PC-9 (cell line): ENCODE measurements at places on chromosomes 13 and 19.

DNA sequence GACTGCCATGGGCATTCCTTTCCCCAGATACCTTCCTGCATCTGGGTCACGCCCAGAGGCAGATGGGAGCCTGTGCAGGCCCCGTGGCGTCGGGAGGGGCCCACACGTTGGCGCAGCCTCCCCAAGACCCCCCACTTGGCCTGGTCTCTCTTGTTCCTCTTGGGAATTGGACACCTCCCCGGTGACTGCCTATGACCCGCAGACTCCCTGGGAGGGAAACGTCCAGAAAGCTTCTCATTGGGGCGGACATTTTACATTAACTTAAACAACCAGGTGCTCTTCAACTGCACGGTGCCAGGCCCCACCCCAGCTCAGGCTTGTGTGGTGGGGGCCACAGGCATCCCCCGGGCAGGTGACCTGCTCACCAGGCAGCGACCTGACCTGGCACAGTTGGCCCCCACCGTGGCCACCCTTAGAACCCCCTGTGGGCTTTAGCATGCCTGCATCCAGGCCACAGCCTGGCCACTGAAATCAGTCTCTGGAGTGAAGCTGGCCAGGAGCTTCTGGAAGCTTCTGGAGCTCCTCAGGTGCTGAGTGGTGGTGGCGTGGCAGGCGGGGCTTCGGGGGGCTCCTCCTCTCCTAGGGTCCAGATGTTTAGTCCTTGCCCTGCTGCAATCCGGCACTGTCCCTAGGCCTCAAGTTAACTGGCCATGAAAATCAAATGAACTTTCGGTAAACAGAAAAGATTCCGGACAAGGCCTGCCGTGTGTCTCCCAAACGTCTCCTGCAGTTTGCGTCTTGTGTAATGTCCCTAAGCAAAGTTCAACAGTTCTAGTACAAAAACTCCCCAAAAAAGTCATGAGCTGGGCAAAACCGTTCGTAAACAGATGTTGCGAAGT is 8.5 kb upstream of the PROZ start:
- no peak for DNase-seq

- DNase-seq = peak; percentile 98
Observed at GRCh38 chr13:79936368-79937136, 404.4 kb downstream of the SPRY2 start.

GRCh38 chr13:45021250-45021649 is 31.9 kb downstream of the GPALPP1 start:
- DNase-seq = no peak

- DNase-seq = no peak
Observed at GRCh38 chr13:72521940-72522661, 205.3 kb downstream of the MZT1 start.

GRCh38 chr19:8731428-8732169 is 10.2 kb downstream of the OR2Z1 start:
- DNase-seq = peak; percentile 8

- DNase-seq = no peak
Observed at GRCh38 chr13:91302111-91302510, 45.4 kb upstream of the MIR17HG start.

- DNase-seq = no peak
Observed at GRCh38 chr19:49858088-49858985, 7.4 kb downstream of the PTOV1 start.

GRCh38 chr13:81874681-81875661 is 1534.0 kb upstream of the SPRY2 start:
- no peak for DNase-seq

DNA sequence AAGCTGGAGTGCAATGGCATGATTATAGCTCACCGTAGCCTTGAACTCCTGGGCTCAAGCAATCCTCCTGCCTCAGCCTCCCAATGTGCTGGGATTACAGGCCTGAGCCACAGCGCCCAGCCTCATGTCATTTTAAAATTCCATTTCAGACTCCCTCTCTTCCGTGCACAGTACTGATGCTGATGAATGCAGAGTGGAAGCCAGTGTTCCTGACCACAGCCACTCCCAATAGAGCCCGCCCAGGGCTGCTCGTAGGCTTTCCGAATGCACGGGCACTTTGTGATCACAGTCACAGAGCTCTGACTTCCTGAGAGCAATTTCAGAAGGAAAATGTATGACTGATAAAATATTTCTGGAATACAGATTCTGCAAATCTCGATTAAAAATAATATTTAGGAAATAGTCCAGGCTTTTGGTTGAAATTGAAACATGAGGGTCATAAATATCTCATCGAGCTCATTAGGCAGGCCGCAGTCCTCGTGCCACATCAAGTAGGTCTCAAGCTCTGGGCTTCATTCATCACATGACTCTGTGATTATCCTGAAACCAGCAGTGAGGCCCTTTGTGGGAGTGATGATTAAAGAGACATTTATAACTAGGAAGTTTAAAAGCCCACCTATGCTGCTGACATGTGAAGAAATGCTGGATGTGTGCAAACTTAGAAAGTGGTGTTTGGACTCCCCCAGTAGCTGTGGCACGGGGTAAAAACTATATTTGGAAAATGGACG is 38.9 kb upstream of the AMER2 start:
- DNase-seq = no peak

- peak; percentile 86 for DNase-seq
Observed at GRCh38 chr19:872266-872951, 12.9 kb downstream of the CFD start.
